Kidney capillary endothelial cell (primary cell): ENCODE measurements at places on chromosomes 11 and 22.
A peak's percentile ranks its signal among the peaks of the same experiment; 100 is the strongest.

- peak; percentile 50 for DNase-seq
Observed at GRCh38 chr11:34654483-34655334, 33.8 kb downstream of the EHF start.

- no peak for DNase-seq
Observed at GRCh38 chr11:129352676-129353075, 23.0 kb upstream of the BARX2 start.

- no peak for DNase-seq
Observed at GRCh38 chr11:65307298-65308229, 7.1 kb upstream of the CDC42EP2 start.

- peak; percentile 96 for DNase-seq
Observed at GRCh38 chr11:69497221-69497787, 15.8 kb downstream of the LINC01488 start.

DNA sequence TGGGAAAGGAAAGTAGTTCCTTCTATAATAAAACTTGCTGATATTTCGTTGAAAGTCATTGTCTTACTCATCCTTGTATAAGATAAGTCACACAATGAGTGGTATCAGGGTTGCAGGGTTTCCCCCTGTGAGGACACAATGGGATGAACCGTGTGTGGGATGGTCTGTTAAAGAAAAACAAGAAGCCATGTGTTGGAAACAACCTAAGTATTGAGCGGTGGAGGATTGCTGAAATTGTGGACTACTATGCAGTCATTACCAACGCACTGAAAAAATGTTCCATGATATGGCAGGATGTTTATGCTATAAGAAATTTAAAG, 28.6 kb downstream of the PTPRJ start:
- DNase-seq: no peak

- no peak for DNase-seq
Observed at GRCh38 chr11:133154781-133155180, 377.5 kb downstream of the OPCML start.

DNA sequence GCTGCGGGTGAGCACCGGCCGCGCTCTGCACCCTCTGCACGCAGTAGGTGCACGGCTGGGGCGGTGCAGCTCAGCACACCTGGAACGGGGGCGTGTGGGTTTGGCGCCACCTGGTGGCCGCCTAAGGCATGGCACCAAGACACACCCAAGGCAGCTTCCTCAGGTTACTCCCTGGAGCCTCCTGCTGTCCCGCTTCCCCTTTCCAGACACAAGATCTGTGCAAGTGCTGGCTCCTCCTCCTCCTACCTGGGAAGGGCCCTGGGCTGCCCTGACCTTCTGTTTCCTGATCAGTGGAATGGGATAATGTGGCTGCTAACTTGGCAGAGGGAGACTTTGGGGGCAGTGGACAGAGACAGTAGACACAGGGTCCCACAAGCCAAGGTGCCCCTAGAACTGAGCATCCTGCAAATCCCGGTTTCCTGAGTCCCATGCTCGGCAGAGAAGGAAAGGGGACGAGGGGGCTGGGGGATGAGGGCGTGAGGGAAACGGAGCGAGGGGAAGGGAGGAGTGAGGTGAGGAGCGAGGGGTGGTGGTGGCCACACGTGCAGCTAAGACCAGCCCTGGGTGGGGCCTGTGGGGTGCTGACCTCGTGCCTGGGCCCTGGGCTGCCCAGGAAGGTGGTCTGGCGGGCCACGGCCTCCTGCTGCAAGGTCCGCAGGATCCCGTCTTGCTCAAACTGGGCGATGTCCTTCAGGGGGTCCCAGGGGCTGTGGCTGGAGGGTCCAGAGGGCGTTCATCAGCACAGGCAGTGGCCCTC, 34.8 kb upstream of the CARS1 start:
- peak; percentile 46 for DNase-seq

DNA sequence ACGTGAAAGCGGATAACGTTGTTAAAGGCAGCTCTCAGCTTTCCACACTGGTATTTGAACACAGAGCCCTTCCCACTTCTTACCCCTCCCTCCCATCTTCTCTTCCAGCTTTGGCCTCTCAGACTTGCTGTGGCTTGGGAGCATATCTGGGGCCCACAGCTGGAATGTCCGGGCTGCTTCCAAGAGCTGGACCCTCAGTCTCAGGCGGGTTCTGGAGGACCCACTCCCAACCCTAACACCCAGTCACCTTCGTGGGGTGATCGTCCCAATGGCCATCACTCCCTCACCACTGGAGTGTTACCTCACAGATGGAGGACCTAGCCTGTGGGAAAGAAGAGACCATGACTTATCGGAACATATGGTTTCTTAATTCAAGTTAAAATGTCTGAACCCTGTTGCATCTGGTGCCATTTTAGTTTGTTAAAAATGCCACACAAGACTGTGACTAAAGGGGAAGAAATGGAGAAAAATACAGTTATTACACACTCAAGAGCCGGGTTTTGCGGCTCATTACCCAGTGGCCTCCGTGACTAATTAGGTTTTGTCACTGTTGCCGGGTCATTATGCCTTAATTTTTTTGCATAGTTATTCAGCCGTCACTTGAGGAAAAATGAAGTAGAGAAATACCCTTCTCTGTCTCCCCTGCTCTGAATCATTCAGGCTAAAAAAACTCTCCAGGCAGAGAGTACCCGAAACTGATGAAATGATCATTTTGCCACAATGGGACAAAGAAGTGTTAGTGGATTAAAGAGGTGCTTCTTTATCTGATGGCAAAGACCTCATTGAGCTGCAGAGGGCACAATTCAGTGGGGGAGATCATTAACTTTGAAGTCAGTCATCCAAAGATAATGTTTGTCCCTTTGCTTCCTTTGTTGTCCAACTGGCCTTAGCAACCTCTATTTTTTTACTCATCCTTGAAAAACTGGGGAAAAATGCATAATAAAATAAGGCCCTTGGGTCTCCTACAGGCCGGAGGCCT, 87.2 kb upstream of the HTATIP2 start:
- DNase-seq: no peak

DNA sequence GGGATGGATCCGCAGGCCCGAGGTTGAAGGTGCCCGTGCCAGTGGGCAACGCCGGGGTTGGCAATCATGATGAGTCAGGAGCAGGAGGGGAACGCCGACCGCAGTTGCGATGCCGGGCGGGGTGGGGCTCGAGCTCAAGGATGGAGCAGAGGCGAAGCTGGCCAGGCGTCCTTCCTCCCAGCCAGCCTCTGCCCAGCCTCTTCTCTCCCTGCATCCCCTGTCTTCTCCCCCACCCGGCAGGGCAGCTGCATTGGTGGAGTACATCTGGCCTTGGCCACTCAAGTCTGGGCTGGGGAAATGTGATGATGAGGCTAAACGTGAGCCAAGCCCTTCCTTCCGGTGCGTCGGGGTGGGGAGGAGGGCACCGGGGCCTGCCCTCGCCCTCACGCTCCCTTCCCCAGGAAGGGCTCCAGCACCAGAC, 3.9 kb downstream of the IFITM10 start:
- DNase-seq: no peak

DNA sequence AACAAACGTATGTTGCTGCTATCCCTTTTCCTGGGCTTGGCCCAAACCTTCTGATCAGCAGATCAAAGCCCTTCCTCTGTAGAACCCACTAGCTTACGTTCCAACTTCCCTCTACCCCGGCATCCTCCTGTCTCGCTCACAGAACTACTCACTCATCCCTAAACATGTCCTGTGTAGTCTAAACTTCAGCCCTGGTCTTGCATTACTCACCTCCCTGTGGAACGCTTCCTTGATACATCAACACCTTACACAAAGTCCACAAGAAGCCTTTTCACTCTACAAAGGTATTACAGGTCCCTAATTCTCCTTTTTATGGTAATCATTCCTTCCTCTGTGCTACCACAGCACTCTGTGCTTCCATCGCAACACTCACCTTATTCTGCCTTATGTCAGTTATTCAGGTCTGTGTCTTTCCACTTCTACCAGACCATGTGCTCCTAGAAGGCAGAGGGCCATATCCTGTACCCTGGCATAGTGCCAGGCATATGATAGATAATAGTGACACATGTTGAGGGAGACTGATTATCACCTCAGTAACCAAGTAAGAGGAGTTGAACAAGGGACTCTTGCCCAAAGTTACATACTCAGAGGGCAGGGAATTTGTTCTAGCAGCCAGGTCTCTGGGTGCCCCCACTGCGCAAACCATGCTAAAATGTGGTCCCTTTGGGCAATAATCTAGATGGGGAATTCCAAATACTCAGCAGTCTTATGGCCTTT, 41.6 kb downstream of the USP35 start:
- no peak for DNase-seq

DNA sequence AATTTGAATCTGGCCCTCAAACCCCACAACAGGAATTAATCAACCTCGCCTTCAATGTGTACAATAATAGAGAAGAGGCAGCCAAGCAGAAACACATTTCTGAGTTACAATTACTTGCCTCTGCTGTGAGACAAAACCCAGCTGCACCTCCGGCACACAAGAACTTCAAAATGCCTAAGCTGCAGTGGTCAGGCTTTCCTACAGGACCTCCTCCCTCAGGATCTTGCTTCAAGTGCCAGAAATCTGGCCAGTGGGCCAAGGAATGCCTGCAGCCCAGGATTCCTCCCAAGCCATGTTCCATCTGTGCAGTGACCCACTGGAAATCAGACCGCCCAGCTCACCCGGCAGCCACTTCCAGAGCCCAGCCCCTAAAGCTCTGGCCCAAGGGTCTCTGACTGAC, 3.4 kb upstream of the NDUFC2 start:
- DNase-seq: no peak

DNA sequence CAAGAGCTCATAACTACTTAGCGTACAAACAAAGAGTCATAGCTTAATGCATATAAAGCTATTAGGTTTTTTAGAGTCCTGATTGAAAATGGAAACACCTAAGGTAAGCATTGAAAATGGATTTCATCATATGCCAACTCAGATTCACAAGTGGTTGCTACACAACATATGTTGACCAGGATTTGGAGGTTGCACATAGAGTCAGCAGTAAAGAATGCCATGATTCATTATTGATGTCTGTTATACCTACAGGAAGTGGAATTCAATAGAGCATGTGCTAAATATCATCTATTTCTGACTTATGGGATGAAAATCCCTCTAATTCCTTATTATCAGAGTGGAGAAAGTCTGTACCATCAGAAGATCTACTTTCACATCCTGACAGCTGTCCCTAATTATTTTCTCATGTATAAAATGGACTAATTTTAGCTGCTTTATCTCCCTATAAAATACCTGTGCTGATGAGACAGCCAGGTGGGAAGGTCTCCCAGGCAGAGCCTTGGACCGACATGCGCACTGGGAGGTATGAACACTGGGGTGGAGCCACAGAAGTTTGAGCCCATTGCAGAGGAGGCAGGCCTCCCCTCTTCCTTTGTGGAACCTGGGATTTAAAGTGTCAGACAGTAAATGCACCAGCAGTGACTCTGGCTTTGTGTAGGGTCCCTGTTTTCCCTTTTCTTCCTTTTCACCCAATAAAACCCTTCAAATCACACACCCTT, 204.2 kb downstream of the AASDHPPT start:
- peak; percentile 84 for DNase-seq

DNA sequence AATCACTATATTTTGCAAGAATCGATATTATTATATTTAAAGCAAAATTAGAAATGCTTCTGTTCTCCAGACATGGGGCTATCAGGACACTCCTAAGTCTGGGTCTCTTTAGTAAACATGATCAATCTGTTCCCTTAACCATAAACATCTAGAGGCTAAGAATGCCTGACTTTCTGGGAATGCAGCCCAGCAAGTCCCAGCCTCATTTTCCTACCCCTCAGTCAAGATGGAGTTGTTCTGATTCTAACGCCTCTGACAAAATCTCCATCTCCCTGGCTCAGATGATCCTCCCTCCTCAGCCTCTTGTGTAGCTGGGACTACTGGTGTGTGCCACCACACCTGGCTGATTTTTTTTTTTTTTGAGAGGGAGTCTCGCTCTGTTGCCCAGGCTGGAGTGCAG, 35.0 kb downstream of the SLCO2B1 start:
- DNase-seq: no peak

DNA sequence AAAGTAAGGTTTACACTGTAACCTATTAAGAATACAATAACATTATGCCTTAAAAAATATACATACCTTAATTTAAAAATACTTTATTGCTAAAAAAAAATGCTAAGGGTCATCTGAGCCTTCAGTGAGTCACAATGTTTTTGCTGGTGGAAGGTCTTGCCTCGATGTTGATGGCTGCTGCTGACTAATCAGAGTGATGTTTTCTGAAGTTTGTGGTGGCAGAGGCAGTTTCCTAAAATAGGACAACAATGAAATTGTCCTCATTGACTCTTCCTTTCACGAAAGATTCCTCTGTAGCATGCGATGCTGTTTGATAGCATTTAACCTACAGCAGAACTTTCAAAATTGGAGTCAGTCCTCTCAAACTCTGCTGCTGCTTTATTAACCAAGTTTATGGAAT, 97.6 kb downstream of the FAT3 start:
- peak; percentile 67 for DNase-seq

DNA sequence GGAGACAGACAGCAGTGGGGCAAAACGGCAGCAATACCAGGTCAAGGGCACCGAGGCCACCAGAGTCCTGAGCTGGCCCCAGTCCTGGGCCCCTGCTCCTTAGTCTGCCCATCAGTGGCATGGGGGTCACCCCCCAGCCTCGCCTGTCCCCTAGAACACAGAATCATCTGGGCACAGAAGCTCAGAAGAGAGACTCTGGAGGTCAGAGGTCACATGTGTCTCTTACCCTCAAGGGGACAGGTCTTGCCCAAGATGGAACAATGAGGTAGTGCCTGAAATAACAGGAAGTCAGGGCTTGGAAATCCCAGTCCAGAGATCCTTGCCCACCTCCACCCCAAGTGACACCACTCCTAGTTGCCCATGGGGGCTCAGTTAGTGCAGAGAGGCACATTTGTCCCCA, 20.6 kb downstream of the PDE2A start:
- DNase-seq: no peak

DNA sequence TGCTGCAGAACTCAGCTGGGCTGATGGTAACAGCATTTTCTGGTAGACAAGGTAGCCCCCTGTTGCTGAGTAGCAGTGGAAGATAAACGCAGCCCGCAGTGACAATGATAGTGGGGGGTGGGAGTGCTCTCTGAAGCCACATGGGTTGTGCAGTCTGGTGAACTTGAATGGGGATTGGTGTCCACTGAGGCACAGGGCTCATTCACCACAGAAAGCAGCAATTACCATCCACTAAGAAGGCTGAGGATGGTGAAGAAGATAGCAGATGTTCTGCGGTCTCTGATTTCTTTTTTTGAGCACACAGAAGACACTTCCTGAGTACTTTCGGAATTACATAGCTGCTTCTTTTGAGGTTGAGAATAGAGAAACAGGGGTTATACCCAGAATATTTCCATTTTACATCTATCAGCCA, 150.3 kb downstream of the LRRC4C start:
- no peak for DNase-seq

DNA sequence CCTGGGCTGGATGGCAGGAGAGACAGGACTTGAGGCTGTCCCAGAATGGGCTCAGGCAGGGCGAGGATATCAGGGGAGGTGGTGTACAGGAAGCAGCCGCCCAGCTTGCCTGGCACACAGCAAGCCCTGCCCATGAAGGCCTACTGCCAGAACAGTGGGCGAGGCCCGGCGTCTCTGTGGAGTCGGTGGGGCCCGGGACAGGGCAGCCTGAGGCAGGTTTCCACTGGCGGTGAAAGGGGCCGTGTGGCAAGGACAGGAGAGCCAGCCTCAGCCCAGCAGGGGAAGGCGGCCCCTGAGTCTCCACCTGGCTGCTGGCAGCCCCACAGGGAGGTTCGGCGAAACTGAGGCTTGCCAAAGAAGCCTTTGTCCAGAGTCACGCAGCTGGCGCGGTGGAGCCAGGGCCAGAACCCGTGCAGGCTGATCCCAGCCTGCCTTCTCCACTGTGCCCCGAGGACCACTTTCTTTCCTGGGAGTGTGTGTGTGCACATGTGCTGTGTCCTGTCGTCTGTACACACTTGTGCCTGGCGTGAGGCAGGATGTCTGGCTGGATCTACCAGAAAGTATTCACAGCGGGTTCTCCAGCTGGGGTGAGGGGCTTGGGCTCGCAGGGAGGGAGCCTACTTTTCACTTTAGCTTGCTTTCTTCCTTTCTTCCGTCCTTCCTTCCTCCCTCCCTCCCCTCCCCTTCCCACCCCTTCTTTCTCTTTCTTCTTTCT, 1.2 kb downstream of the TSPO start:
- peak; percentile 46 for DNase-seq
